A549 treated with CORT108297 at 1 μM for 4 hours (cell line): ENCODE measurements at places on chromosomes 3 and 15. TPM values are rescaled to one million over a fixed set of nuclear protein-coding genes. Genes with fewer than 3 reads are reported as not detected.

Gene IMPG2
- total RNA-seq = 0.01 TPM in 1 of 5 replicates, not detected in the others

Gene MINAR1
- total RNA-seq = 0.43 to 0.66 TPM (median 0.55 TPM) in 5 replicates

Gene GNAT1
- 0.06 TPM in 1 of 5 replicates, not detected in the others for total RNA-seq

Gene TMIE
- total RNA-seq = 0.08 to 0.16 TPM (median 0.14 TPM) in 5 replicates

Gene GRK7
- total RNA-seq = not detected in 5 replicates

Gene MEGF11
- total RNA-seq = 0.20 to 0.74 TPM (median 0.46 TPM) in 5 replicates

Gene SLC2A2
- not detected in 5 replicates for total RNA-seq

Gene SPATA12
- total RNA-seq = 0.32 to 0.53 TPM (median 0.47 TPM) in 5 replicates

Gene ADGRG7
- total RNA-seq = not detected in 5 replicates

Gene PLS1
- 11.4 to 14.5 TPM (median 12.9 TPM) in 5 replicates for total RNA-seq

Gene CSNK1G1
- 14.4 to 17.7 TPM (median 15.1 TPM) in 5 replicates for total RNA-seq

Gene CSPG4
- total RNA-seq = 0.06 to 0.12 TPM (median 0.10 TPM) in 5 replicates

Gene CHRD
- total RNA-seq = 0.13 to 0.48 TPM (median 0.16 TPM) in 5 replicates

Gene CBLB
- 14.7 to 21.2 TPM (median 17.3 TPM) in 5 replicates for total RNA-seq

Gene FANCD2
- 16.4 to 23.3 TPM (median 18.6 TPM) in 5 replicates for total RNA-seq

Gene TMEM212
- not detected in 5 replicates for total RNA-seq
